NCI-H1092 (cell line): ENCODE measurements at places on chromosomes 11 and 22.
A peak's percentile ranks its signal among the peaks of the same experiment; 100 is the strongest.

DNA sequence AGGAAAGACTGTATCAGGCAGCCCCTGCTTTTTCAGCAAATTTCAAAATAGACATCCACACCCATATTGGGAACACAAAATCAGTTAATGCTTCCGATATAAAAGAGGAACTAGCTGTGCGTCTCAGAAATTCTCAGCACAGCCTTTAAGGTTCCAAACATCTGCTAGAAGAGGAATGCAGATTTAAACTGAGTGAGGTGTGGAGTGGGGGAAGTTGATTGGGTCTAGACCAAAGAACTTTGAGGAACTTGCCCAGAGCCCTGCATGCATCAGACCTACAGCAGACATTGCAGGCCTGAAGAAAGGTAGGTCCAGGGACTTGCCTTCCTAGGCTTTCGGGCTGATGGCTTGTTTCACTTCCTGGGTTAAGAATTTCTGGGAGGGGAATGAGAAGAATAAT lies at the start of gene MS4A4A:
Gene MS4A4A, plus strand, starts transcription at position 255 of the 400 bp plus-strand sequence. Its CDS starts 10 bp downstream, at position 265.
- DNase-seq, result no peak

- no peak for DNase-seq
Measured at GRCh38 chr11:119974467-119974866, 163.4 kb downstream of the TRIM29 start.

GRCh38 chr11:69129647-69130046 lies 26.1 kb upstream of the SMIM38 start:
- no peak for DNase-seq

GRCh38 chr11:57222239-57222638 lies 14.8 kb downstream of the APLNR start:
- no peak for DNase-seq

DNA sequence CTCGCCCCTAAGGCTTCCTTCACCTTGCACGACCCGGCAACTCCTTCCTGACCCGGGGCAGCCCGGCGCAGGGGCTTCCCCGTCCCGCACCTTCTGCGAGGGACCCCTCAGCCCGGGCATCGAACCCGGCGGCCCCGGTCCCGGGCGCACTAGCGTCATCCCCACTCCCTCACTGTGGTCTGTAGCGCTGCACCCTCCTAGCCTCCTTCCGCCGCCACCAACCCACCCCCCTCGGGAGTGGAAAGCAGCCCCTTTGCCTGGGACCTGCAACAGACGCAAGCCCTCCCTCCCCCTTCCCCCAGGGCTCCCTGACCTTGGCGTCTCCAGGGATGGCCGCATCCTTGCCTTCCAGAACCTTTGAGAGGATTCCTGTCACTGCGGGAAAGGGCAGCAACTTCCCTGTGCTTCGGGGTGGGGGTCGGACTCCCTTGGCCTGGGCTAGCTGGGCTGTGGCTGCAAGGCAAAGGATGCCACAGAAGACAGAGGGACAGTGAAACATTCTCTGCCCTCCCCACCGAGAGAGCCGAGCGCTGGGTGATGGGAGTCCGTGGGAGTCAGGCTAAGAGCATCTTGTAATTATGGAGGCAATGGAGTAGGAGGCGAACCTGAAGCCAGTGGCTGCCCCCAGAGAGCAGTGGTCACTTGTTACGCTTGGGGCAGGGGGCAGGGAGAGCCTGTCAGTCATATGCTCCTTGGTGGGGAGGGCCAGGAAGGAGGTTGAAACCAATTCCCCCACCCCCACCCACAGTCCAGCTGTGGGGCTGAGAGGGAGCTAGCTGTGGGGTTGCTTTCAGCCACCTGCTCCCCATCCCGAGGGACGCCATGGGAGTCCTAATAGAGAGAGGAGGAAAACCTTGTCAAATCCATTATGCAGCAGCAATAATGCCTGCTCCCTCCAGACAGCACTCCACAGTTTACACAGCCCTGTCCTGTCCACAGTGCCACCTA lies 920 bp downstream of the TMEM132A start:
- no peak for DNase-seq

- peak; percentile 98 for DNase-seq
Measured at GRCh38 chr22:38924347-38924952, 33.0 kb upstream of the APOBEC3A start.

DNA sequence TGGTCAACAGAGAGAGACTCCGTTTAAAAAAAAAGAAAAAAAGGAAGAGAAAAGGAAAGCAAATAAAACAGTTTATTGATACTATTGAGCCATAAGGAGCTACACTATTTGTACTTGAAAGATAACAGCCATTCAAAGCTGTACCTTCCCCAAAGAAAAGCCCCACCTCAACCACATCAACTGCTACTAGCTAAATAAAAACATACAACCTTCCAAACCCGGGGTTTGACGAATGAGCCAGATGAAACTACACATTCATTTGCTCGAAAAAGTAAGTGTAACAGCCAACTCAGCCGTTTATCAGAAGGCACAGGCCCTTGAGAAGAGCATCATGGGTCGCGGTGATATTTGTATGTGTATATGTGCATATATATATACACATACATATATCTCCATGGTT lies 78.4 kb downstream of the SIK3 start:
- no peak for DNase-seq

DNA sequence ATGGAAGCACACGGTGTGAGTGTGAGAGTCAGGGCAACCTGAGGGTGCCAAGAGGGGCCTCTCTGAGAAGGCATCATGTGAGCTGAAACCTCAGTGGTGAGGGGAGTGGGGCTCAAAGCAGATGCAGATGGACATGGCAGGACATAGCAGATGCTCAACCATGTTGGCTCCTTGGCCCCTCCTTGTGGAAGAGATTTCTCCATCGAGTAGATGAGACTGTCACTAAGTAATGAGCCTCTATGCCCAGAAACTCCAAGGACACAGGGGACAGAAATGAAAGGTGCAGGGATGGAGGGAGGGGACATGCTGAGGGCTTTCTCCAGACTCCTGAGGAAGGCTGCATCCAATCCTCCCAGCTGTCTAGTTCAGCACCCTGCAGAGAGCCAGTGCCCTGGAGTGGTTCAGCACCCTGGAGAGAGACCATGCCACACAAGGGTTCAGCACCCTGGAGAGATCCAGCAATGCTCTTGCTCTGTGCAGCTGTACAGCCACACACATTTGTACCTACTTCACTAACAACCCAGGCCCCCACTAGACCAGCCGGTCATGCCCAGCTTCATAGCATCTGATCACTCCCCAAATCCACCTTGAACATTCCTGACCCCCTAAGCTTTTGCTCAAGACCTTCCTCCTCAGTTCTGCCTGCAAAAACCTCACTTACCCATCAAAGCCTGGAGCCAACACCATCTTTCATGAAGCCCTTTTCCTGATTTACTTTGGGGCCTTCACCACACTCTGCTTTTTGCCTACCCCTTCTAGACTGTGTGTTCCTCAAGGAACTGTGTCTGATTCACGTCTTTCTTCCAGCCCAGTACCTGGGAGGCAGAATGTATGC lies 252.0 kb downstream of the CTTN start:
- no peak for DNase-seq

DNA sequence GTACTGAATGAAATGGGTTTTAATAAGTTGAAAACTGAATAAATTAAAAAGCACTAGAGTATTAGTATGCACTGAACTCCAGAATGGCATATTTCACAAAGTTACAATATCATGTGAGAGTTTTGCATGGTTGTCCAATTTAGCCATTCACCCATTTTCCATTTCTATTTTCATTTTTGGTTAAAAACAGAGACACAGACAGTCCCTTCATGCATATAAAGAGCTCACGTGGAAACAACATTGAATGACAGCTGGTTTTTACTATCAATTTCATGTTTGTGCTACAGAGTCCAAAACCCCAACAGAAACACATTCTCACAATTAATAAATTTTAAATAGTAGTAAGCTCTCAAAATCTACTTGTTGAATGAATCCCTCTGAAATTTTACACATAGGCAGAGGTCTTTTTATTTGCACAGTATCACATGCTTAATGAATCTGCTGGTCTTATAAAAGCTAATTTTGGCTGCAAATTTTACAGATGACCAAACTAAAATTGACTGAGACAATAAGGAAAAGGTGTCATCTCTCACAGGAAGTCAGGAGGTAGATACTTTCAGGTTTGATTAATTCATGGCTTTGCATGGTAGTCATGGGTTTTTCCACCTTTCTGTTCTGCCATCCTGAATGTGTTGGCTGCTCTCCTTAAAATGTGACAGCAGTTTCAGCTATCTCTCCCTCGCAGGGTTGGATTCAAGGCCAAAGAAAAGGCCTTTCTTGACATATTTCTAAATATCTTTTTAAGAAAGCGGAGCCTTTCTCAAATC lies 20.6 kb upstream of the DDI1 start:
- no peak for DNase-seq

- DNase-seq, result no peak
Measured at GRCh38 chr22:44550711-44551491, 52.9 kb upstream of the RTL6 start.

DNA sequence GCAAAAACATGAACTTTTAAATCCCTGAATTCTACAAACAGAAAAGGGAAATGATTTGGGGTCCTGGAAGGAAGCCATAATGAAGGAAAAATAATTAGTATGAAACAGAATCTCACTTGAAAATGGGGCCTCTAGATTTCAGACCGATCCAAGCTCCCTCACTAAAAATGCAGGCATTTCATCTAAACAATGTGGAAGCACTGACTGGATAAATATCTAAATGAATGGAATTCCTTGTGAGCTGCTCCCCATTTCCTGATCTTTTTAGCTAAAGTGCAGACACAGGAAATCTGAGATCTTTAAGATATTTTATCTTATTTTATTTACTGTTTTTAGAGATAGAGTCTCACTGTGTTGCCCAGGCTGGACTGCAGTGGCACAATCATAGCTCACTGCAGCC lies 1255.8 kb downstream of the LRRC4C start:
- no peak for DNase-seq
